Hematopoietic multipotent progenitor cell treated with erythropoietin and hydrocortisone succinate and interleukin-3 and kit ligand, for 6 days (in vitro differentiated cells): ENCODE measurements at places on chromosomes 5 and 9.

GRCh38 chr5:39717176-39717897 is 292.6 kb upstream of the DAB2 start:
- DNase-seq, result no peak

- DNase-seq, result peak; percentile 56
Observed at GRCh38 chr5:113022661-113023060, 46.1 kb downstream of the DCP2 start.

GRCh38 chr5:150139334-150139733 is 16.3 kb downstream of the PDGFRB start:
- DNase-seq, result no peak

- DNase-seq, result no peak
Observed at GRCh38 chr9:119963798-119964372, 594.6 kb upstream of the BRINP1 start.

GRCh38 chr9:82088591-82088990 is 100.0 kb downstream of the SPATA31D1 start:
- no peak for DNase-seq

DNA sequence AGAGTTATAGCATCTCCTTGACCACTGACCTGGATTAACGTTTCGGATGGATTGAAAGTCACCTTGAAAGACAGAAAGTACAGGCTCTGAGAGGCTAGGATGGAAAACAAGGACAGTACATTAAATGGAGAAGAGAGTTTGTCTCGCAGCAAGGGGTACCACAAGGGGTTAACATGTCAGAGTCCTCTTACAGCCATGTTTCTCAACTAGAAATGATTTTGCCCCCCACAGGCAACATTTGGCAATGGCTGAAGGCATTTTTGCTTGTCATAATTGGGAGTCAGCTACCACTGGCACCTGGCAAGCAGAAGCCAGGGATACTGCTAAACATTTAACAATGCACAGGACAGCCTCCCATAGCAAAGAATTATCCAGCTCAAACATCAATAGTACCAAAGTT is 90.8 kb upstream of the EQTN start:
- no peak for DNase-seq

- DNase-seq, result no peak
Observed at GRCh38 chr5:64213011-64213410, 47.4 kb downstream of the RNF180 start.

DNA sequence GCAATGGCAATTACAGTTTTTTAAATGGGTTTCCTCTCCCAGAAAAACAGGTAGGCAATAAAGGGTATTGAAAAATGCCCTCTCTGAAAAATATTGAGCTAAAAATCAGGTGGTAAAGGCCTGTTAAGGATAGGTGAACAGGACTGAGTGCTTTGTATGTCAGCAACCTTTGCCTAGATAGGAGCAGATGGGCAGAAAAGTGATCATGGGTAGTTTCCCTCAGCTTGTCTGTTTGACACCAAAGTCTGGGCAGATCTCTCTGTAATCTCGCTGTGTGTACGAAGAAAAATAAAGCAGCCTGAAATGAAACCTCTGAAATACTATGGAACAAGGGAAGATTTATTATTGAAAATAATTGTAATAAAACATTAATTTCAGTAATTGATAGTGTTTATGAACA is 15.8 kb downstream of the RNF180 start:
- DNase-seq, result no peak

DNA sequence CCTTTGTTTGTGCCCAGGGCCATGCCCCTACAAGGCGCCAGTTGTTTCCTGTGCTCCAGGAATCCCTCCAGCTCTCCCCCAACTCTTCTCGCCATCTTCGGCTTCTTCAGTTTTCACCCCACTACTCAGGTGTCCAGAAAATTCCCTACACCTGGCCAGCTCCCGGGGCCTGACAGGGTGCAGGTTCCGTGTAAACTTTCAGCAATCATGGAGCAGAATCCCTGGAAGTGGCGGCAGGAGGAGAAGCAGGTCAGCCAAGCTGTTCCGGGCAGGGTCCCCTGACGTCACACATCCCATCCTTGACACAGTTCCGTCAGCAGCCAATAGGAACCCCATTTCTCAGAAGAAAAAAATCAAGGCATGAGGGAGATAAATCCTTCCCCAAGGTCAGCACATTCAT is 12.2 kb upstream of the ADGRD2 start:
- no peak for DNase-seq

GRCh38 chr9:119961774-119962424 is 592.7 kb upstream of the BRINP1 start:
- DNase-seq, result peak; percentile 39

DNA sequence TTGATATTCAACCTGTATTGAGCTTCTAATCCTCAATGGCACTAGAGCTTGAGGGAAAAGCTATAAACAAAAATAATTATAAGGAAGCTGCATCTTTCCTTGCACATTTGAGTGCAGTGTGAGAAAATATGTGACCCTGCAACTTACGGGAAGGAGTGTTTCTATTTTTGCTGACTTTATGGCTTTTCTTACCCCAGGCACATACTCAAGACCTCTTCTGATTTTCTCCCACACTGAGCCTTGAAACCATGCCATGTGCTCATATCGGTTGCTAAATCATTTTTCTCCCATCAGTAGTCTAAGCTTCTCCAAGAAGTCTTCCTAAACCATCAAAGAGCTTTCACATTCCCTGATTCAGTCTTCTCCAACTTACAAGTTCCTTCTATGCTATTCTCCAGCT is 91.5 kb downstream of the CDH6 start:
- no peak for DNase-seq

GRCh38 chr5:34521628-34522290 is 134.4 kb upstream of the RAI14 start:
- DNase-seq, result no peak

DNA sequence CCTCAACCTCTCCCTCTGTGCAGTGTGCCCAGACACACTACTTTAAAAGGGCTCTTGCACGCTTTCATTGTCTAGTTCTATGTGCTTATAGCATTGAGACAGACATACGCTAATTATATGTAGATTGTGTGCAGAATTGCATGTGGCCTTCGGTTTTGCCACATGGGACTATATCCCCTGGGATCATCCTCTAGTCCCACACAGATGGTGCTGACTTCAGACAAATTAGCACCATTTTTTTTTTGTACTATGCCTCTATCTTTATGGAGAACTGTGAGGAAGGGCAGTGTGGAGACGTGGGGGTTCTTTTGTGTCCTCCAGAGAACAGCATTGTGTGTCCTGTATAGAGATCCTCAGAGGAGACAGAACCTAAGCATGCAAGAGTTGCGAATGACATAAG is 29.3 kb downstream of the PAPPA start:
- no peak for DNase-seq

DNA sequence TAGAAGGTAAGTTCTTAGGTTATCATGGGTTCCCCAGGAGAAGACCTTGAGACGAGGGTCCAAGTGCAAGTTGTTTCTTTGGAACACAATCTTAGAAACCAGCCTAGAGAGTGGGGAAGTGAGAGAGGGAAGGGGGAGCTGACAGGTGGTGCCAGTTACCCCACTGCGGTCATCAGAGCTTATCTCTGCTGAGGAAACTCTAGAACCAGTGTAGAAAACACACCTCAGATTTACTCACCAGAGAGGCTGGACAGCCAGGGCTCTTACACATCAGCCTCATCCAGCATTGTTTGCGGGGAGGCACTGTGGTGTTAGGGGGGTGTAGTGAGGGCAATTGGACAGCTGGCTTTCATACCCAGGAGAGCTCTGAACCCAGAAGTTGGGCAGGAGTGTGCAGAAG is 206.5 kb upstream of the RAI14 start:
- DNase-seq, result no peak
